Spinal cord (tissue), 10 donors: ENCODE measurements at places on chromosomes 12 and 14.

DNA sequence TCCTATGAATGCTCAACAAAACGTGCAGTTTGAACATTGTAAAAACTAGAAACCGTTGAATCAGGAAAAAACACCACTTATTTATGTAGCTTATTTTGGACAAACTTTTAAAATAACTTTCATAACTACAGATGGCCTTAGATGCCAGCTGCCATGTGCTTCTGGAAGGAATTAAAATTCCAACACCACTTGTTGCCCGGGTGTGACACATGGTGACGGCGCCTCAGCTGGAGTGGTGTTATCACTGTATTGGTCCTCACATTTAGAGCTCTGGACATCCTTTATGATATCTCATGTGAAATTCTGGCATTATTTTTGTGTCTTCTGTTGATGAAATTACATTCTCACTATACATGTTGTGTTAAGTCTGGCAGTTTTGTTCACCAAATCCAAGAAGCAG lies 211.0 kb downstream of the IPO8 start:
- DNase-seq: no peak

GRCh38 chr12:132033627-132034026 lies 83.9 kb downstream of the EP400 start:
- no peak for DNase-seq

GRCh38 chr12:71349950-71350349 lies 89.6 kb upstream of the LGR5 start:
- DNase-seq: no peak

- no peak for DNase-seq
Observed at GRCh38 chr12:94587266-94588241, 62.8 kb downstream of the TMCC3 start.

- DNase-seq: no peak
Observed at GRCh38 chr12:28024231-28024995, 51.9 kb upstream of the PTHLH start.

DNA sequence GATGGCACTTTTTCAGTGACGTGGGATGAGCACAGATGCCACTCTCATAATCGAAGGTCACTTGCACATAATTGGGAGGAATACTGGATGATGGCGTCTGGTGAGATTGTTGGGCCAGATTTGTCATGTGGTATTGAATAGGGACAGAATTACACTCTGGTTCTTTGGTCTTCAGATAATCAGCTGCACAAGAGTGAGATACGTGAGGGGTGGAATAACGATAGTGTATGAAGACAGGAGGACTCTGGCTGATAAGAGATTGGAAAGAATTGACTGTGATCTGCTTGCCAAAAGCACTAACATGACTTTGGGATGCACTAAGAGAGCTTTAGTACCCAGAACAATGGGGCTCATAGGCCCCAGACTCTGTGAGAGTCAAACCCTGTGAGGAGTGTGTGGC lies 7.0 kb upstream of the RABGGTA start:
- no peak for DNase-seq

DNA sequence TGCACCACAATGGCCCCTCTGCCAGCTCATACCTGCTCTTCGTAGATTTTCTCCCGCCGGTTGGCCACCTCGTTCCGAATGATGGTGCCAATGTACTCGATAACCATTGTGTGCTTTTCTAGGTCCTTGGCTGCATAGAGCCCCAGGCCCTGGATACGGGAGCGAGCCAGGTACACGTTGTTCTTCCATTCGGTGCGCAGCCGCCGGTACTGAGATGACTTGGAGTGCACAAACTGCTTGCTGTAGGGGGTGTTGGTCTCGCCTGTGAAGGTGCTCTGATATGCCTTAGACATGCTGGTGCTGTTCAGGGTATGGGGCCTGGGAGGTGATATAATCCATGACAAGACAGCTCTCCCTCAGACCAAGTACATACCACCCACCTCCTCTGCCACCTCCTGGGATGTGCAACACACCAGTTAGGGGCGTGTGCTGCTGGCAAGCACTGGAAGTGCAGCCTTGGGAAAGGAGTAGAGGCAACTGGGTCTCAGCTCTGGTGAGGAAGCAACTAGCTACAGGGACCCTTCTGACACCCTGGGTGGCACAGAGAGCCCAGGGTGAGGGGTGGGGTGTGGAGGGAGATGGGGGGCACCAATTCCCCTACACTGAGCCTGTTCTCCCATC lies 4.1 kb upstream of the PRKAG1 start:
- no peak for DNase-seq

DNA sequence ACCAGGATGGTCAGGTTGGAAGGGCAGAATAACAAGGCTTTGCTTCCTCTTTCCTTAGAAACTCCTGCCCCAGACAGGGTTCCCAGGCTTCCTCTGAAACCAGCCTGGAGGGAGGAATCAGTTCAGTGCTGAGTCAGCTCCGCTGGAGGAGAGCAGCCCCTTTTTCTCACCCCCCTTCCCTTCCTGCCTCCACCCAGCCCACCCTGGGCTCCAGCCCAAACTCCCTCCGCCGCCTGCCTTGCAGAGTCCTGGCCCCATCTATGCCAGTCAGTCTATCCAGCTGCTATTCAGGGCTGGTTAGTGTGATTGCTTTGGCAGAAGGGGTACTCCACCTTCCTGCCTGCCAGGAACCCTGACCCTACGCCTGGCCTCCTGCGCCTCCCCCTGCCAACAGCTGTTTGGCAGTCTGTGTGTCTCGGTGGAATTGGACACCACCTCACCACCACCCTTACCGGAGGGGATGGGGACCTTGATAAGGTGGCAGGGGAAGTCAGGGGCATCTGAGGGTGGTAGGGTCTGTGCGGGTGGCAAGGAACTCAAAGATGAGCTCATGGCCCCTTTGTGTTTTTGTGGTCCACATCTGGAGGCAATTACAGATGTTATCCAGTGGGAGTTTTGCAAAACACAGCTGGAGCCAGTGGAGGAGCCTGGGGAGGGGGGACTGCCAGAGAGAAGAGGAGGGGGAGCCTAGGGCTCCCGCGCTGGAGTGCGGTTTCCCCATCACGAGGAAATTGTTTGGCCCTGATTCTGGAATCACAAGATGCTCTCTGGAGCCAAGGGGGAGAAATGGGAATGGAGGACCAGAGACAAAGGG lies 12.2 kb downstream of the MMP14 start:
- no peak for DNase-seq

GRCh38 chr12:16056910-16057309 lies 145.8 kb downstream of the DERA start:
- DNase-seq: no peak

GRCh38 chr14:51396222-51396815 lies 156.3 kb downstream of the TMX1 start:
- DNase-seq: no peak

GRCh38 chr14:41597647-41598046 lies 9.0 kb upstream of the LRFN5 start:
- DNase-seq: no peak

GRCh38 chr12:65984227-65984479 lies 146.4 kb downstream of the LLPH start:
- DNase-seq: no peak

DNA sequence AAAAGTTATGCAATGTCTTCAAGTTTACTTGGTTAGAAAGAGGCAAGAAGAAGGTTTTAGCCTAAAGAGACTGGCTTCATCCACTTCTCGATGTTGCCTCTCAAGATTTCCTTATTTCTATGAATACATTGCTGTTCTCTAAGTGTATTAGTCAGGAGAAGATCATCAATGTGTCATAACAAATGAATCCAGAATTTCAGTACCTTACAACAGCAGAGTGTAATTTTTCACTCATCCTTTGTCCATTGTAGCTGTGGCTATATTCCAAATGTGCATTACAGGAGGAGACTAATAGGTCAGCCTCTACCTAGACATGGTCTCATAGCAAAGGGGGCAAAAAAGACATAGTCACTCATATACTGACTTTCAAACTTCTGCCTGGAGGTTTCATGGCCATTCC lies 579.1 kb downstream of the PRKD1 start:
- no peak for DNase-seq

- no peak for DNase-seq
Observed at GRCh38 chr14:54332490-54332889, 64.3 kb upstream of the CDKN3 start.

DNA sequence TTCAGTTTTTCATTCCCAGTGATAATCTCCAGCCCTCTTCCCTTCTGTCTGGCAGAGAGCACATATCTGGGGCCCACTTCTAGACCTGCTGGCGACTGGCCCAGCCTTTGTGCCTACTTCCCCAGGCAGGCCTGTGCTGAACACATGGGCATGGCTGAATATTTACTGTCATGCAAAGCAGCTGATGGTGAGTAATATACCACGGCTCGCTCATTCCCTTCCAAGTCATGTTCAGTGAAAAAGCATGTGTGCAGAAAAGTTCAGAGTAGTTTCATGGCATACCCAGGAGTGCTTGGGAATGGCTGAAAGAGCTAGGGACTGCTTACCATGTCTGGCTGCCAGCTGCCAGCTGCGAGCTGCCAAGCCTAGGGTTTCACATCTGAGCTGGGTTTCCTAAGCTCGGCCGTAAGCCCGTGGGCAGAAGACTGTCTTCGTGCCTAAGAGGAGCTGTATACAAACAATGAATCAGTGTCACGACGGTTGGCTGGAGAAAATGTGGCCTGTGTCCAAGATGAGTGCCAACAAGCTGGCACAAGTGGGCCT lies 179.9 kb upstream of the PELI2 start:
- peak; percentile 33 for DNase-seq

DNA sequence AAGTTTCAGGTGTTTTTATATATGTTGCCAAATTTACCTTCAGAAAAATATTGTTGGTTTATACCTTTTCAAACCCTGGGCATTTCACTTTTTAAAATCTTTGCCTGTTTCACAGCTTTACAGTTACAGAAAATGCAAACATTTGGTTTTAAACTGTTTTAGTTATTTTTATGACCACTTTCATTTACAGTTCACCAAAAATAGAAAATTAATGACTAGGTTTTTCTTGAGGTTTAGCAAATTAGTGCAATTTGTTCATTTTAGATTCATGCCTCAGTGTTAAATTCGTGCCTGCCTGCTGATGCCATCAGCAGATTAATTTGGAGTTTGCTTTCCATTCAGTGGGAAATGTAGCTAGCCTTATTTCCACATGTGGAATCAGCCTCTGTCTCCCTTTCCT lies 45.5 kb downstream of the RIC8B start:
- no peak for DNase-seq

DNA sequence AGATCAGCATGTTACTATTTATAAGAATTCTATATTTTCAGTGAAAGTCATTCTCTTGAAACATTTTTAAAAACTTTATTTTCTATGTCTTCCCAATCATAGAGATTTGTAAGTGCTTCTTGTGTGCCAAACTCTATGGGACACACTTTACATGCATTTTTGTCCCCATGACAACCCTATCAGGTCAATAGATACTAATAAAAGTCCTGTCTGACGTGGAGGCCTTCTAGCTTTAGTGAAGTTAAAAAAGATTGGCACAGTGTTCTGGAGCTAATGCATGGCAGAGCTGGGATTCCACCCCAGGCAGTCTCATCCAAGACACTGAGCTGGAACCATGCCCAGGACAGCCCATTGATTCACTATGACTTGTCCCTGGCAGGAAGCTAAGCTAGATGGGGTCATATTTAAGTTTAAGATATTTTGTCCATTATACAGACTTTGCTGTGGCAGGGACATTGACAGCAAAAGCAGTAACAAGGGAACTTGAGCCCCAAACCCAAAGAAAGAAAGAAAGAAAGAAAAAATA lies 28.1 kb downstream of the TTC6 start:
- no peak for DNase-seq

DNA sequence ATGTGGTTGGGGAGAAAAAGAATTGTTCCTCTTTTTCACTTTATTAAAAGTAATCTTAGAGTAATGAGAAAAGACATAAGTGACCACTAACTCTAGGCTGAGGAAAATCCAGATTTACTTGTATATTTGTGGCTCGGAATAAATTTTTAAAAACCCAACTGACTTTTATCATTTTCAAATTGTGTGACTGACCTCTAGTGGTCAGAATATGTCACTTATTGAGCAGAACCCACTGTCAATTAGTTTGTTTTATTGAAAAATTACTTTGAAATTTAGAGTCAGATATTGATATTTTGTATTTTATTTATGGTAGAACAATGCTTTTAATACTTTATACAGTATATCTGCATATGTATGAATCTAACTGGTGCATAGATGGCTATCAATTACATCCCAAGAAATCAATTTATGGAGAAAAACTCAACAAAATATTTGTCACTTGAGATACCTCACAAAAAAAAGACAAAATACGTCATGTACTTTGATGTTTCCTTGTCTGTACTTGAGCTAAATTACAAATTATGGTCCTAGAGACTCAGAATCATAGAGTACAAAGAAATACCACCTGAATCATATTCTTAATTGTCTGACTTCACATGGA lies 229.4 kb downstream of the CNTN1 start:
- peak; percentile 6 for DNase-seq

DNA sequence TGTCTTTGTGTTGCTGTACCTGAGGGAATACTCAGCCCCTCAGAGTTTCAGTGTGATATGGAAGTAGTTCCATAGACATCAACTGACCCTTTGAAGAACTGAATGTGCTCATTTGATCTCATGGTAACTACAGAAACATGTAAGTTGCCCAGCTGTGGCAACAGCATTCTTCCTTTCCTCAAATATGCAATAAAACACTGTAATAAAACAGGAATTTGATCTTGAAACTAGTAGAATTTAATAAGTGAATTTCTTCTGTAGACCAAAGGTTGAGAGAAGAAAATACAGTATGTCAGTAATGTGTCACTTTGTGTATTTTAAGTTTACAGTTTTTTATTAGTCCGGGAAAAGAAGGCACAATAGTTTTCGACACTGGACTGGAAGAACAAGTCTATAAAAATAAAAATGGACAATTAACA lies 31.9 kb downstream of the KCTD10 start:
- DNase-seq: no peak

- peak; percentile 82 for DNase-seq
Observed at GRCh38 chr12:50174971-50175715, 8.0 kb upstream of the CERS5 start.

DNA sequence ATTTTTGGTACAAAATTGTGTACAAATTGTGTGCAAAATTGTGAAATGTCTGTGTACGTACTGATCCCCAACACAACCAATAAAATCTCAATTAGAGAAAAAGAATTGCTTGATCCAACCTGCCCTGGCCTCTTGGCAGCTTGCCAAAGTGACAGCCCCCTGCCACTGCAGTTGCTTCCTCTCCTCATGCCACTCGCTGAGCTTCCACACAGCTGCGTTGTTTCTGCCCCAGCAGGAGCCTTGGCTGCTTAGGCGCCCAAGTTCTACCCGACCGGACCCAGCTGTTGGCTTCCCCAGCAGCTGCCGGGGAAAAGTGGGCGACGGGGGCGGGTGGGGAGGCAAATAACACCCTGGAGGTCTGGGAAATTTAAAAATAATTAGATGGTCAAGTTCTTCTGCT lies 171.8 kb upstream of the ATF7IP start:
- no peak for DNase-seq

GRCh38 chr12:132489078-132489601 lies 811 bp upstream of the FBRSL1 start:
- DNase-seq: peak; percentile 62

GRCh38 chr12:59595565-59595882 lies 305 bp upstream of the SLC16A7 start:
- no peak for DNase-seq

- no peak for DNase-seq
Observed at GRCh38 chr14:106442857-106443256, 916.5 kb downstream of the TMEM121 start.

DNA sequence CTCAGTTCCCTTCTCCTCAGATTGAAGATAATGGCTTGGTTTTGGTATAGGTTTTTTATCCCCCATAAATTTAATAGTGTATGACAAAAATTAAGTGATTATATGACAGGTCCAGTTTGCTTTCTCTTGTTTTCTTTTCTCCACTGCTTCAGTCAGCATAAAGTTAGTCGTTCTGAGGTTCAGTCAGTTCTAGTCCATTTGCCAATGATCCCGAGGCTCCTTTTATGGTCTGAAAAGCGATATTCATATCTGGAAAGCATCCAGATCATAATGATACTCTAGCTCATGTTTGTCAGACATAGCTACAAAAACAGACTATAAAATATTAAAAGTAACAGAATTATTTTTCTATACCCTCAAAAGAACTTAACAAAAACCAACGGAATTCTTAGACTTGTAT lies 67.1 kb upstream of the SLC38A4 start:
- no peak for DNase-seq
